Activated CD4-positive, alpha-beta memory T cell treated with anti-CD3 and anti-CD28 coated beads for 36 hours (primary cell): ENCODE measurements at places on chromosomes 3 and 15.

- DNase-seq = no peak
Measured at GRCh38 chr3:187197335-187197649, at the start of gene RTP1. Gene RTP1 (plus strand): TSS chr3:187197486. CDS start chr3:187197516, 30 bp downstream.

DNA sequence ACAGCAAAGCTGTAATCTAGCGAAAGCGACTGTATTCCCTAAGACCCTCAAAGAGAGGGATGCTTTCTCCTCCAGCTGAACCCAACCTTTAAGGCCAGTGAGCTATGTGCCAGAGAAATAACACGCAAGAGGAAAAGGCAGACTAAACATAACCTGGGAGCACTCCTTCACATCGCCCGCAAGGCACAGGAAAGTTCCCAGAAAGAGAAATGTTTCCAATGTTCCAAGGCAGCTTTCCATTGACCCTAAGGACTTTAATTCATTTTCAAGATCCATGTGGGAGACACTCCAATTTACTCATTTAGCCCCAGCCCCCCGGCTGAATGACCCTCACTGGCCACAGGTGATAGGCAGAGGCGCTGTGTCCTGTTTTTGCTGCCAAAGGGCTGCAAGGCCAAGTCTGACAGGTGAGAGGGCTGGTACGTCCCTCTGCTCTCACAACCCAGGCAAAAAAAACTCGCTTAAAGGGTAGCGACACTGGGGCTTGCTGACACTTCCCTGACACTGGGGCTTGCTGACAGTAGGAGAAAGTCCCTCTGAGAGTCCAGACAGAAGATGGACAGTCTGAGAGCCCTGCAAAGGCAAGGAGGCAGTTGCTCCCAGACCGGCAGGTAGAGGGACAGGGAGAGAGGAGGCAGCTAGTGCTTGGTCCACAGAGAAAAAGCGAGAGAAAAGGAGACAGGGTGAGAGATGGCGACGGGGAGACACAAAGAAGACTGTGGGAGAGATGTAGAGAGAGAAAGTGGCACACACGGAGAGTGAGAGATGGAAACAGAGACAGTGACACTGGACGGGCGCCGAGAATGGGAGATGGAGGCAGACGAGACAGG lies 702 bp downstream of the ARHGEF3 start:
- DNase-seq = peak; percentile 47

DNA sequence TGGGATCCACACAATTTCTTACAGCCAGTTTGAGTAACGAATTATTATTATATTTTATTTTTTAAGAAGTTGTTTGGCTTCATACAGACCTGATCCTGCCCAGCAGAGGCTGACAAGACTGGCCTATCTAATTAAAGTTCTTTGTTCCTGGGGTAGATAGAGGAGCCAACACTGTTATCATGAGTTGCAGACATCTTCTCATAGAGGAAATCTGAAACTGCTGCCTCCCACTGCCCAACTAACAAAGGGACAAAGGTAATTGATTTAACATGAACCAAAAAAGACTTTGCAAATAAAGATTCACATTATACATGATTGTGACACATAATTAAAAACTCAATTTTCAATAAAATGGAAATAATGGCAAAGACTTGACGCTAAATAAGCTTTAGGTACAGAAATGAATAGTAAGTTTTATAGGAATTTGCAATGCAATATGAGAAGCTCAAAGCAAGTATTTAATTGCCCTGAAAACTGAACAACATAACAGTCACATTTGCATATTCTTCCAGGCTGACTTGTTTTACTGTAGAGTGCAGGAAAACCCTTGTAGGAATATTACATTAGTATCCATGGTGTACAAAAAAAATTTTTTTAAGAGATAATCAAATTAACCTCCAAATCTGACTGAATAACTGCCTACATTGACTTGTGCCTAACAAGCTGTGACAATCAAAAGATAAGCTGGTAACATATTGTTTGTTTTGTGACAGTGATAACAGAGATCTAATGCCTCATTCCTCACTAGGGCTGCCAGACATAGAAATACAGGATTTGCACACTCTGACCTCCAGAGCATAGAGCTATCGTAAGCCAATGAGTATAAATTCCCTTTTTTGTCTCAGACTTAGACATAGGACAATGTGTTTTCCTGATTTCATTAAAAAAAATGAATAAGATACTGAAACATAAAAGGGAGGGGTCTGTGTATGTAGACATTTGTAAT lies 273.2 kb downstream of the MFSD1 start:
- DNase-seq = no peak

DNA sequence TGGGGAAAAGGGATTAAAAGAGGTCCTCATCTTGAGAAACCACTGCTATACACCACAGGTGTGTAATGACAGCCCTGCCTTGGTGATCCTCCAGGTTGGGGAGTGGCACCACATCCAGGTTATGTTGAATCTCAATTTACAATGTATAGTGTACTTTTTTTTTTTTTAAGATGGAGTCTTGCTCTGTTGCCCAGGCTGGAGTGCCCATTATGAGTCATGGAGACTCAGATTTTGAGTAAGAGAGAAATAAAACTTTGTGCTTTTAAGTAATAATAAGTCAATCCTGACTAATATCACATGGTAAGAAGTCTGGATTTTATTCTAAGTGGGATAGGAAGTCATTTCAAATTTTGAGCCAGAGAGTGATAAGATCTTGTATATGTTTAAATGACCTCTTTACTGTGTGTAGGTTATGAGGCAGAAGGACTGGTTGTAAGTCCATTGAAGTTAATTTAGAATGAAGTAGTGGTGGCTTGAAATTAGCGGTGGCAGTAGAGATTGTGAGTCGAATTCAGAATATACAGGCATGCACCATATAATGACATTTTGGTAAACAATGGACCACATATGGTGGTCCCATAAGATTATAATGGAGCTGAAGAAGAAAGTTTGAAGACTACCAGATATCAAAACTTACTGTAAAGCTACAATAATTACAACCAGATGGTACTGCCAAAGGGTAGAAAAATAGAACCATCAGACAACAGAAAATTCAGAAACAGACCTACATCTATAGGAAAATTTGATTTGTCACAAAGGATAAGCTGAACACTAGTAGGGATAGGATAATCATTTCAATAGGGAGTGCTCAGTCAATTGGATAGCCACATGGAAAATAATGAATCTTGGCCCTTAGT lies 20.7 kb downstream of the POPDC2 start:
- peak; percentile 45 for DNase-seq

DNA sequence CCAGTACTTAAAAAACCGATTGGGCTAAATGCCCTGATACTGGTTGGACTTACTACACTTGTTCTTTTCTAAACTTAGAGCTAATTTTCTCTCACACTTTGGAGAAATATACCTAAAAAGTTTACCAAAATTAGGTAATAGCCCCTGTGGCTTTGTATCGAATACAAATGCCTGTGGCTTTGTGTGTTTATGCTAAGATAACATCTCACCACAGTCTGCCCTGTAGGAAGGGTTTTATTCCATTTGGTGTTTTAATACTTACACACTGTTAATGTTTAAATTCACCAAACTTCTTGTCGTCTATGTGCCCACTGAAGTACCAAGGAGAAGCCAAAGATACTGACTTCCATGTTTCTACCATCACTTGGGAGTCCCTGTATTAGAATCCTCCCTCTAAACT lies 66.4 kb downstream of the BCHE start:
- no peak for DNase-seq

DNA sequence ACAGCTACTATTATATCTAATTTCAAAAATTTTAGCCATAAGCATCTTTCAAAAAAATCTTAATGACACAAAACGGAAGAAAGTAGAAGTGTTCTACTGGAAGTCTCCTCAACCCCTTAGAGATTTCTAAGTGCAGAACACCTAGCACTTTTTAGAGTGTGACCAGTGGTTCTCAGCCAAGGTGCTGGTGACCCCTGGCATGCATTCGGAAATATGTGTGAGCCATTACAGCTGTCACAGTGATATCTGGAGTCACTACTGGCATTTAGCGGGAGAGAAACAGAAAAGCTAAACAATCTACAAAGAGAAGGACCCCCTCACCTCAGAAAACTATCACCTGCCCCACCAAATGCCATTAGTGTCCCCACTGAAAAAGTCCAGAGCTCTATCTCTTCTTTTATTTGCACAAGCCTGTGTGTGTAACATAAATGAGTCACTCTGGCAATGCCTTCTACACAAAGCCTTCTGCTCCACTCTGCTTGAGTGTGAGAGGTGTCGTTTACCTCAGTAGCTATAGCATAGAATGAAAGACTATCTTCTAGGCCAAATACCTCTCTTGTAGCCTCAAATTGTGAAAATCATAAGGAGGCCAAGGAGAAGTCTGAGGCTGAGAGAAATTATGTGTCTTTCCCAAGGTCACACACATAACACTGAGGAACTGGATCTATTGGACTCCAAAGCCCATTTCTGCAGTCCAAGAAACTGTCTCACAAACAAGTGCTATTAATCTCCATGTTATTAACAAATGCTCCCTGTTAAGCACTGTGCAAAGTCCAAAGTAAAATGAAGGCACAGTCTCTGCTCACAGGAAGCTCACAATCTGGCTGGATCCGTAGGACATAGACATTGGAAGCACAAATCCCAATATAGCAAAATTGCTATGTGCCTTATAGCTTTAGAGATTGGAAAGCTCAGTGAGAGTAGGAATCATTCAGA lies 28.5 kb upstream of the KCNMB2 start:
- no peak for DNase-seq

- no peak for DNase-seq
Measured at GRCh38 chr3:159416856-159417255, 571.8 kb upstream of the IL12A start.

DNA sequence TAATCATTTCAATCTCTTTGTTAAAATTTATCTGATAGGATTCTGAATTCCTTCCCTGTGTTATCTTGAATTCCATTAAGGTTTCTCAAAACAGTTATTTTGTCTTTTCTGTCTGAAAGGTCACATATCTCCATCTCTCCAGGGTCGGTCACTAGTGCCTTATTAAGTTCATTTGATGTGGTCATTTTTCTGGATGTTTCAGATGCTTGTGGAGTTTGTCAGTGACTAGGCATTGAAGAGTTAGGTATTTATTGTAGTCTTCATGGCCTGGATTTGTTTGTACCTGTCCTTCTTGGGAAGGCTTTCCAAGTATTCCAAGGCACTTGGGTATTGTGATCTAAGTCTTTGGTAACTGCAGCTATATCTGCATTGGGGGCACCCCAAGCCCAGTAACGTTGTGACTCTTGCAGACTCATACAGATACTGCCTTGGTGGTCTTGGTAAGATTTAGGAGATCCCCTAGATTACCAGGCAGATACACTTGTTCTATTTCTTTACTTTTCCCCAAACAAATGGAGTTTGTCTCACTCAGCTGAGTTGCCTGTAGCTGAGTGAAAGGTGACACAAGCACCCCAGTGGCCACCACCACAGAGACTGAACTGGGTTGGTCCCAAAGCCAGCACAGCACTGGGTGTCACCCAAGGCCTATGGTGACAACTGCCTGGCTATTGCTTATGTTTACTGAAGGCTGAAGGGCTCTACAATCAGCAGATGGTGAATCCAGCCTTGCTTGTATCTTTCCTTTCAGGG lies 18.9 kb upstream of the SLC27A2 start:
- no peak for DNase-seq
